ENCODE measurements at places on chromosomes 3 and 15.

GRCh38 chr15:97691799-97692198, 268.7 kb upstream of the ARRDC4 start:
- peak; percentile 70 for ATAC-seq

- ATAC-seq = peak; percentile 69
Observed at GRCh38 chr3:123499322-123499721, 50.4 kb upstream of the ADCY5 start.

DNA sequence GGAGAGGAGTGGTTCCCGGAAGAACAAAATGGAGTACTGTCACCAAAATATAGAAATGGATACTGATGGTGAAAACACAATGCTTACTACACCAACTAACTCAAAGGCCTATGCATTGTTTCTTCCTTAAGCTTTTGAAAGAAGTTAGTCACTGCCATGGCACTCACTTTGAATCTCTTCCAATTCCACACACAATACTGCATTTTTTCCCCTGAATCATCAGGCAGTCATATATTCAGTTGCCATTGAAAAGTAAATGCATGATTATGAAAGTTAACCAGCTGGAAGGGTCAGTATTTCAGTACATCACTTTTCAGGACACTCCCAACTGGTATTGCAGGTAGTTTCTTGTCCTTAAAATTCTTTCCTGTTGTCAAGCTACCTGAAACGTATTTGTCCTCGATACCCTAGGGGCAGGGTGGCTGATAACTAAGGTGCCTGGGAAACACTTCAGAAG, 9.0 kb upstream of the LRRFIP2 start:
- ATAC-seq = no peak

DNA sequence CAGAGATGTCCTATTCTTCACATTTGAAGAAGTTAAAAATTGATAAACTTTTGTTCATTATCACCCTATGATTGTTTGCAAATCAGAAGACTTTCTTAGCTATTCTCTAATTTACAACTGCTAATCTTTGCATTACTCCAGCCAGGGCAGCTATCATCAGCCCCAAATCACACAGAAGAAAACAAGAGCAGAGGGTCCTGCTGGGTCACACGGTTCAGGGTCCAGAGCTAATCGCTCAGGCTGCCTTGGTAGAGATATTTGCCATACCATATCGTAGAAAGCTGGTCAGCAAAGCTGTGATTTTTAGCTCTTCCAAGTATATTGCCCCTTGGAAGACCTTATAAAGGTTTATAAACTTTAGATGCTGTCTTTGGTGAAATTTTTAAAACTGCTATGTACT, 181.4 kb downstream of the MAGI1 start:
- ATAC-seq = no peak

GRCh38 chr3:194852831-194853508, 167.3 kb downstream of the FAM43A start:
- no peak for ATAC-seq

DNA sequence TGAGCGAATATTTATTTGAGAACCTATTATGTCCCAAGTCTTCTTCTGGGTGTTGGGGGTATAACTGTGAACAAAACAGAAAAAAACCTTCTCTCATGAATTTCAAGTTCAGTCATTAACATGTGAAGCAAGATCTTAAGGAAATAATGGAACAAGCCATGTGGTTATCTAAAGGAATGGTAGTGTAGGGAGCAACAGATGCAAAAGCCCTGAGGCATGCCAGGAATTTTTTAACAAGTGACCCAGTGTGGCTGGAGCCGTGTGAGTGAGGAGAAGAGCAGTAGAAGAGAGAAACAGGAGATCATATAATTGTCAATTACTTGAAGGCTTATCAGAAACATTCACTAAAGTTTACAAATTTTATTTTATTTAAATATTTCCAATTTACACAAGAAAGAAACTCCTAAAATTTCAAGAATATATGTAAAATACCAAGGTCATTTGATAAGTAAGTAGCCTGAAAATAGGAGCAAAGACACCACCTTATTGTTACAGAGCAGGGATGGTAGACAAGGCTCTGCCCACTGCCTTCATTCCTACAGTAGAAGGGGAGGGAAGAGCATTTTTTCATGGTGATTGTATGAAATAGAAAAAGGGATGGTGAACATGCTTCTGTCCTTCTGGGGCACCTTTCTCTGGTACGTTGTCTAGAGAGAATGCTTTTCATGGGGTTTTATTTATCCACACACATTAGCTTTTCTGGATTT, 345.1 kb downstream of the PLOD2 start:
- ATAC-seq = no peak

- ATAC-seq = no peak
Observed at GRCh38 chr3:13299531-13300155, 120.5 kb downstream of the NUP210 start.

DNA sequence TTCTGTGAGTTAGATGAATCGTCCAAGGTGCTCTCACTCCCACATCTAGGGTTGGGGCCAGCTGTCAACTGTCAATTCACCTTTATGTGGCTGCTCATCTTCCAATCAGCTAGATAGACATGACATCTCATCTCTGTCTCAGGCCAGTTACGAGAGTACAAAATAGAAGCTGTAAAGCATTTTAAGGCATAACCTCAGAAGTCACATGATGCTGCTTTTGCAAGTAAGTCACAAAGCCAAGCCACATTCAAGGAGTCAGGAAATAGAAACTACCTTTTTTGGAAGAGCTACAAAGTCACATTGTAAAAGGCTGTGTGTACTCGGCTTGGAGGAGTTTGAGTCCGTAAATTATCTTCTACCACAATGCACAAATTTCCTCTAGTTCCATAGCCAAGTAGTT, 5.1 kb upstream of the CCR1 start:
- no peak for ATAC-seq

- no peak for ATAC-seq
Observed at GRCh38 chr15:53457479-53457878, 302.0 kb downstream of the WDR72 start.

- ATAC-seq = no peak
Observed at GRCh38 chr3:152706991-152707713, 127.8 kb upstream of the P2RY1 start.

GRCh38 chr3:38578081-38578475, 71.4 kb downstream of the SCN5A start:
- no peak for ATAC-seq

- ATAC-seq = no peak
Observed at GRCh38 chr3:81910244-81910852, 148.9 kb upstream of the GBE1 start.

DNA sequence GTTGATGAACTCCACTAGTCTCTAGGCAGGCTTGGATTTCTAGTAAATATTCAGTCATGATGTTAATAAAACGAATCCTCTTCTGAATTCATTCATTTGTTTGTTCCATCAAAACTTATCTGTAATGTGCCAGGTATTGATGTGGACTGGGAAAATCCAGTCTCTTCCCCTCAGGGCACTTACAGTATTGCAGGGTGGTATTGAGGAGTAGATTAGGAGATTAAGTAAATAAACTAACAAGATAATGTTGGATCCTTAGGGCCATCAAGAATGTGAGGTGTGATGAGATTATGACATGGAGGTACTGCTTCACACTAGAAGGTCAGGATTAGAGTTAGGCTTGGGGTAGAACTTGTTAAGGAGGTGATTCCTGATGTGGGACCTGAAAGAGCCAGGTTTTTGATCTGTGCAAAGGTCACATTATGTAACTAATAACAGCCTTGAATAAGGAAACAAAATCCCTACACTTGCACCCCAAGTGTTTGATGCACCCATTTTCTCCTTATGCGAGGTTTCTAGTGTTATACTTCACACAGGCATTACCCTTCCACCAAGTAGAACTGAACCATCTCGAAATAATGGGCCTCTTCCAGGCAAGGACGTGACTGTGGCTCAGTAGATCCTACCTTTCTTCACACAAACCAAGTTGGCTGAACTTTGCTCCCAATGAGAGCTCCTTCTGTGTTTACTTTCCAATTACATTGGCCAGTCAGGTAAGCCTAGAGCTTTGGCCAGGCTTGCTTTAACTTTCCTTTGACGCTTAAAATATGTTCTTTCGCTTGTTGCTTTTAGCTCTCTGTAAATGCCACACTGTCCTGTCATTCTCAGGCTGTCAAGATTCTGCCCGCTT, 16.7 kb downstream of the MCTP2 start:
- no peak for ATAC-seq

GRCh38 chr3:126952983-126953660, 29.8 kb upstream of the PLXNA1 start:
- no peak for ATAC-seq

DNA sequence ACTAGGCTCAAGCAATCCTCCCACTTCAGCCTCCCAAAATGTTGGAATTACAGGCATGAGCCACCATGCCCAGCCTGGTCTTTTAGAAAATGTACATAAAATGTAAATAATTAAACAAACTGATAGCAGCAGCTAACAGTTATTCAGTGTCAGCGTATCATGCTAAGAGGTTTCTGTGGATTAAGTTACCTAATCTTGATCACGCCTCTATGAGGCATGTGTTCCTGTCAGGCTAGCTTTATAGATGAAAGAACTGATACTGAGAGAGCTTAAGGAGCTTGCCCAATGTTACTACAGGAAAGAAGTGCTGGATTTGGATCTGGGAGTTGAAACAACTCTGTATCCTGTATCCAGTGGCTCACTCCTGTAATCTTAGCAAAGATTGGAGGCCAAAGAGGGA, 11.2 kb upstream of the MST1R start:
- no peak for ATAC-seq

DNA sequence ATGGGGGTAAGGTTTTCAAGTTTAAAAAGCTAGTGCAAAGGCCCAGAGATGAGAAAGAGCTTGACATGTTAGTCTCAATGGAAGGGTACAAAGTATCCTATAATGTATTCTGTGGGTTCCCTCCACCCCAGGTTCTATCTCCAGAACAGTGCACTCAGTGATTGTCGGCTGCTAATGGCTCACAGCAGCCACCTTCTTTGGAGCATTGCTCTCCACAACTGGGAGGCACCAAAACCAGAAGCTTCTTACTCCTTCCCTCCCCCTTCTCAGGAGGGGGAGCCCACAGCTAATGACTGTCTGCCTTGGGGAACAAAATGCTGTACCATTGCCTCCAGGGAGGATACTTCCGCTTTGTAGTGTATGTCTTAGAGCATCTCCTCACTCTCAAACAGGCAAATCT, 439.4 kb upstream of the RBMS3 start:
- no peak for ATAC-seq

- no peak for ATAC-seq
Observed at GRCh38 chr15:69181424-69181823, 21.0 kb downstream of the GLCE start.

DNA sequence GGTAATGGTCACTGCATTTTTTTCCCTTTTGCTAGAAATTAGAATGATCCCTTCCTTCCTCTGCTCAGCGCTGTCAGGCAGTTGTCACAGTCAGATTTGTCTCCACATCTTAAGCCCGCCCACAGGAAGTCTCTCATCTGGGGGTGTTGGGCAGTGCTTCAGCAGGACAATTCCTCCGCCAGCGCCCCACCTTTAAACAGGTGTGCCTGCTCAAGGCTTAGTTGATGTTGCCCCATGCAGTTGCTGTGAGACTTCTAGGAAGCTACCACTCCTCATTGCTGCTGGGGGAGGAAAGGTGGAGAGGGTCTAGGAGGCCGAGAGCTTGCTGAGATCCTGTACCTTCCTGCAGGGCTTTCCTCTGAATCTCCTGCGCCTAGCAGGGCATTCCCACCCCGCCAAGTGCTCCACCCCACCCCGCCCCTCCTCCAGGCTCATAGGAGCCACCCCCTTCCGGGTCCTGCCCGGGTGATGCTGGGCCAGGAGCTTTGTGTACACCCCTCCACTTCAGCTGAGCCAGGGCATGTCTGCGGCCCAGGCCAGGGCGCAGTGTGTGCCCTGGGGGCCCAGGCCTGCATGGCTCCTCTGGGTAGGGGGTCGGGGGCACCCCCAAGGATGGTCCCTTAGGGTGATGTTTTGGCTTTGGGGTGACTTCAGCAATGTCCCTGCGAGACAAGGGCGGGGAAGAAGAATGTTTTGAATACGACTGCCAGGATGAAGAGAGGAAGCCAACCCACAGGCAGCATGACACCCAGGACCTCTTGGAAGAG, 68.7 kb downstream of the TRAK1 start:
- peak; percentile 86 for ATAC-seq
